ENCODE measurements at places on chromosomes 7 and 10.

- no peak for DNase-seq
Observed at GRCh38 chr10:6119962-6120361, 31.1 kb downstream of the RBM17 start.

DNA sequence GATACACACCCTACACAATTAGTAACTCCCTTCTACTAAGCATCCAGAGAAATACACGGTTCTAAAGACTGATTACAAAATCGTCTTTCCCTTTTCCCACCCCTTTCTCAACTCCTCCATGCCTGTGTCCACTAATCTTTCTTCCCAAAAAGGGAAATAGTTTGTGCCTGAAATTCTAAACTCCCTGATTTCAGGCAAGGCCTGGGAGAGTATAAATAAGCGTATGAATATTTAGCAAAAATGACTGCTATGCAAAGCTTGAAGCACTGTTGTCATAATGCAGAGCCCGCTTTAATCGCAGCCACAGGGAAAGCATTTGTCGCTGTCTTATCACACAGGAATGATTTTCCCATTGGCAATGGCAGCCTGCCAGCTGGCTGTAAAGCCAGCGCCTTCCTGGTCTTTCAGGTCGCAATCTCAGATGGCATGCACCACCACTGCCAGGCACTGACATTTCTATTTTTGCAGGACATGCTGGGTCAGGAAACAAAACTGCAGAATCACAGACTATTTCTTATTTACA, 142.9 kb upstream of the PCGF5 start:
- DNase-seq = no peak

- no peak for DNase-seq
Observed at GRCh38 chr7:103981003-103981423, 8.4 kb downstream of the RELN start.

GRCh38 chr7:118870187-118870586, 645.7 kb downstream of the ANKRD7 start:
- no peak for DNase-seq

- no peak for DNase-seq
Observed at GRCh38 chr7:159033956-159034355, 110.7 kb downstream of the VIPR2 start.

DNA sequence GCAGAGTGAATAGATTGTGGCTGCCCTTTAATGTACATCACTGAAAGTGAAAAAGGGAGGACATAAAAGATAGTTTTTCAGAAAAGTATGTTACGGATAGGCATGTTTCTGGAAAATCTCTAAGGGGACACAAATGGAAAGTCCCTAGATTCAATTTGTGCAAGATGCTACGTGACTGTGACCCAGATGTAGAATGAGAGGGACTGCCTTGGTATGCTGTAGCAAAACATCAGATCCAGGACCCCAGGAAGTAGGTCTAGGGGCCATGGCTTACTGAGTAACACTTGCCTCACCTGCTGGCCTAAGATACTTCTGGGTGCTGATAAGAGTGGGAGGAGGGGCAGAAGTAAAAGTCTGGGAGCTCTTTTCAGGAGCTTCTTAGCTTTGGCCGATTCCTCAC, 191.2 kb upstream of the PHYHIPL start:
- no peak for DNase-seq

GRCh38 chr10:124232686-124233545, 139.5 kb upstream of the CHST15 start:
- DNase-seq = no peak

- DNase-seq = no peak
Observed at GRCh38 chr10:26468291-26468690, 30.1 kb downstream of the APBB1IP start.

DNA sequence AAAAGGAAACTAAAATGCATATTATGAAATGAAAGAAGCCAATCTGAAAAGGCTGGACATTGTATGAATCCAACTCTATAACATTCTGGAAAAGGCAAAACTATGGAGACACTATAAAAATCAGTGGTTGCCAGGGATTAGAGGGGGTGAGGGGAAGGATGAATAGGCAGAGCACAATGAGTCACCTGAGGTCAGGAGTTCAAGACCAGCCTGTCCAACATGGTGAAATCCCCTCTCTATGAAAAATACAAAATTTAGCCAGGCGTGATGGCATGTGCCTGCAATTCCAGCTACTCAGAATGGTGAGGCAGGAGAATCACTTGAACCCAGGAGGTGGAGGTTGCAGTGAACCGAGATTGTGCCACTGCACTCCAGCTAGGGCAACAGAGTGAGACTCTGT, 324.8 kb upstream of the PHYHIPL start:
- no peak for DNase-seq

DNA sequence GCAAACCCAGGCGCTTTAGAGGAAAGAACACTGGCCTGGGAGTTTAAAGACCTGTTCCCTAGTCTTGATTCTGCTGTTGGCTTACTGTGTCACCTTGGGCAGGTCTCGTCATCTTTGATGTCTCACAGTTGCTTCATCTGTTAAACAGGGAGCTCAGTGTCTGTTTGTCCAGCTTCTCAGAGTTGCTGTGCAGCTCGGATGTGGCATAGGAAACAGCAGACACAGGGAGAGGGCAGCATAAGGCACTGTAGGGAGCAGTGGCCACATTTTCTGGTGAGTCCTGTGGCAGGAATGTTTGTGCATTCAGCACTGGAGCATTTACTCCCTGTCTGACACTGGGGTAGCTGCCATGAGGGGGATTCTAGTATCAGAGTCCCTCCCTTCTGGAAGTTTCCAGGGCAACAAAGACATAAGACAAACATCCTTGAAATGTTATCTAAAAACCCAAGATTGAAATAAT, 2.0 kb downstream of the REPIN1 start:
- no peak for DNase-seq

- no peak for DNase-seq
Observed at GRCh38 chr10:51964630-51965029, 265.2 kb upstream of the CSTF2T start.

- DNase-seq = peak; percentile 17
Observed at GRCh38 chr10:117217196-117217761, 20.0 kb downstream of the KCNK18 start.

DNA sequence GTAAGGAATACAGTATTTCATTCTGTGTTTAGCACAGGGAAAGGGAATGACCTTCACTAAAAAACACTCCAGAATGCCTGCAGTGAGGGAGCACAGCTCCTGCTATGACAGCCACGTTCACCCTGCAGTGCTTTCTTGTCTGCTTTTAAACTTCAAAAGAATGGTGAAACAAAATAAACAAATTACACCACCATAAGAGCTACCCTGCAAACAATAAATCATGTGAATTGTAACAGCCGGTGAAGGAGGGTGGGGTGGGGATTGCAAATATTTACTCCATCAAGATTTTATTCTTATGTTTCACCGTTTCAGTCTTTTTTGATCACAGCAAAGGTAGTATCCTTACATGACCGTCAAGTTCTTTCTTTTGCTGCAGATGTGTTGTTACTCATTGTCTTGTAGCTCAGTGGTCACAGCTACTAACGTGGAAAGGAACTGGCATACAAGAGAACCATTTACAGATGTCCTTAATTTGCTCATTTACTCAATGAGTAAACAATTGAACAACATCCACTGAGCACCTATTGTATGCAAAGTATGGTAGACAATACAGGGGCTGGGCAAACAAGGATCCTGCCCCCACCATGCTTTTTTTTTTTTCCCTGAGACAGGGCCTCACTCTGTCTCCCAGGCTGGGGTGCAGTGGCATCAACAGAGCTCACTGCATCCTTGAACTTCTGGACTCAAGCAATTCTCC, 4.1 kb upstream of the CHN2 start:
- DNase-seq = no peak

DNA sequence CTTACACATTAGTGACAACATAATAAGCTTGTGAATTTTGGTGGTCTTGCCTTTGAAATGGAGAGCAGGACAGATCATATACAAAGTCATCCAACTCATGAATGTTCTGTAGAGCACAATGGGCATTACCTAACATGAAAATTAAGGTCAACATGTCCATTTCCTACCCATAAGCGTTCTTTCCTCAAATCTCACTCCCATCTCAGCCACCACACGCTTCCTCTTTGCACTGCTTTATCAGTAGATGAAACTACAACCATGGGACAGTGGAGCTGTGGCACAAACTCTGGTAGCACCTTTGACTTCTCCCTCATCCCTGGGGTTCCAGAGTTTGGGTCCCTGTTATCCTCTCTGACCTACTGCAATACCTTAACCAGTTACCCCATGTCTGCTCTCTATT, 2.2 kb downstream of the PON2 start:
- no peak for DNase-seq

DNA sequence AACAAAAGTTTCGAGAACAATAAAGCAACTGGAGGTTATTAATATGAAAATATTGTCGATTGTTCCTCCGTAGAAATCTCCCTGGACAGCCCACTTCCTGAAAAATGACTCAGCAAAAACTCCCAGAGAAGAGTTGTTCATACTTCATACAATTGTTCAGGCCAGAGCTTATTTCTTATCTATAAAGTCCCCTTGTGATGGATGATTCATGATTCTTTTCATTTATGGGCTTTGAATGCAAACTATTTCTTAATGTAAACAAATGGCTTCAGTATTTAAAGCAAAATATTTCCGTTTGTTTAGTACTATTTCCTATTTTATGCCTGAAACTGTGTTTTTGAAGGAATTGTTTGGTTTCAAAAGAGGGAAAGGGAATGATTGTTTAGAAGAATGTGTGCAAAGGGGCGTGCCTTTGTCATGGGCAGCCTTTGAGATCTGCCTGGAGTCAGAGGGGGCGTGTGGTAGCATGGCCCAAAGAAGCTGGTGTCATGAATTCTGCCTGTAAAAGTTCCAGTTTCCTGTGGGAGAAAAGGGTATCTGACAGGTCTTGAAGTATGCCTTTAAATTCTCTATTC, 26.2 kb upstream of the EXOC6 start:
- DNase-seq = no peak

GRCh38 chr10:454860-455259, 234.6 kb downstream of the DIP2C start:
- no peak for DNase-seq

DNA sequence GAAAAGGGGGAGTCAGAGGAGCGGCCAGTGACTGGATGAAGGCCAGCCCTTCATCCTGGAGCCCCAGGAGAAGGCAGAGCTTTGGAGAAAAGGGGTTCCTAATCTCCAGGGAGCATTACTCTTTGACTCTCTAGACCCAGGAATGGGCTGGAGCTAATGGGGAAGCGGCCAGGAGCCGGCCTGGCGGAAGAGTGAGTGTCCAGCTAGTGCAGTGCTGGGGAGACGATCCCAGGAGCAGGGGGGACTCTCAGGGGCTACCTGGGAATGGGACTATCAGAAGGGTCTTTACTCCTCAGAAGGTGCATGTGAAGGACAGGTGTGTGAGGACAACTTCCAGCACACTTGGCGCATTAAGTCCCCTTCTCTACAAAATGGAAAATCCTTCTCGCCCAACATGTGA, 2.4 kb upstream of the PAX2 start:
- DNase-seq = no peak

GRCh38 chr7:100965723-100966541, 3.4 kb upstream of the MUC12 start:
- DNase-seq = peak; percentile 52

DNA sequence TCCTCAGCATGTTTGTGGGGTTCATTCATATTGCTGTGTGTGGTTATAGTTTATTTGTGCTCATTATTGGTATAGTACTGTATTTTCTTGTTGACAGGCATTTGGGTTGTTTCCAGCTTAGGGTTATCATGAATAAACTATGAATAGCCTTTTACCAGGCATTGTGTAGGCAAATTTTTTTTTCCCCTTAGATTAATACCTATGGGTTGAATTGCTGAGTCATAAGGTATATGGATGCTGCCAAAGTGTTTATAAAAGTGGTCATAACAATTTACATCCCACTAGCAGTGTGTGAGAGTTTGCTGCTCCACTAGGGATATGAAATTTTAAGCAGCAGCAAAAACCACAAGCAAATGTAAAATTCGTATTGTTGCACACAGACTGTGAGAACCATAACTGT, 175.0 kb downstream of the PLPP4 start:
- DNase-seq = no peak

DNA sequence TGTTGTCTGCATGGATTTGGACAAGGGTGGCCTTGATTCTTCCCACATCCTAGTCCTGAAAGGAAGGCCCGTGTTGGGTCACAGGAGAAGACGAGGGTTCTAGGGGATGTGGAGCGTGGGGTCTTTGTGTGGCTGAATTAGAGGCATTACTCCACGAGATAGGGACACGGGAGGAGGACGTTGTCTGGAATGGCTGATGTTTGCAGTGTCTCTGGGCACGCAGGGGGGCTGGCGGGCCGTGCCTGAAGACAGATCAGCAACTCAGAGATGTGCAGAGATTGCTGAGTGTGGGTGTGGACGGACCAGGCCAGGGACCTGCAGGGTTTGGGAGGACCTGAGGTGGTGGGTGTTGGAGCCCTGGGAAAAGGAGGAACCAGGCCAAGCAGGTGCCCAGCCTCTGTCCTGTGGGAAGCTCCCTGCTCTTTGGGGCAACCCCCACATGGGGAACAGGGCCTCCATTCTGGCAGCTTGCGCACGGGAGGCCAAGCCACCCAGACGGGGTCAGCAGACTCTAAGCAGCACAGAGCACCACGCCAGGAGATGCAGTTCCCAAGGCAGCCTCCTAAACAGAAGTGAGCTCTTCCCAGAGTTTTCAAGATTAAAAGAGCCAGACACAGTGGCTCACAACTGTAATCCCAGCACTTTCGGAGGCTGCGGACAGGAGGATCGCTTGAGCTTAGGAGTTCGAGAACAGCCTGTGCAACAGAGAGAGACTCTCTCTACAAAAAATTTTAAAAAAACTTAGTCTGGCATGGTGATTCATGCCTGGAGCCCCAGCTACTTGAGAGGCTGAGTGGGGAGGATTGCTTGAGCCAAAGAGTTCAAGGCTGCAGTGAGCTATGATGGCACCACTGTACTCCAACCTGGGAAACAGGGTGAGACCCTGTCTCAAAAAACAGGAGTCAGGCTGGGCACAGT, 71.0 kb upstream of the GTF2I start:
- no peak for DNase-seq

DNA sequence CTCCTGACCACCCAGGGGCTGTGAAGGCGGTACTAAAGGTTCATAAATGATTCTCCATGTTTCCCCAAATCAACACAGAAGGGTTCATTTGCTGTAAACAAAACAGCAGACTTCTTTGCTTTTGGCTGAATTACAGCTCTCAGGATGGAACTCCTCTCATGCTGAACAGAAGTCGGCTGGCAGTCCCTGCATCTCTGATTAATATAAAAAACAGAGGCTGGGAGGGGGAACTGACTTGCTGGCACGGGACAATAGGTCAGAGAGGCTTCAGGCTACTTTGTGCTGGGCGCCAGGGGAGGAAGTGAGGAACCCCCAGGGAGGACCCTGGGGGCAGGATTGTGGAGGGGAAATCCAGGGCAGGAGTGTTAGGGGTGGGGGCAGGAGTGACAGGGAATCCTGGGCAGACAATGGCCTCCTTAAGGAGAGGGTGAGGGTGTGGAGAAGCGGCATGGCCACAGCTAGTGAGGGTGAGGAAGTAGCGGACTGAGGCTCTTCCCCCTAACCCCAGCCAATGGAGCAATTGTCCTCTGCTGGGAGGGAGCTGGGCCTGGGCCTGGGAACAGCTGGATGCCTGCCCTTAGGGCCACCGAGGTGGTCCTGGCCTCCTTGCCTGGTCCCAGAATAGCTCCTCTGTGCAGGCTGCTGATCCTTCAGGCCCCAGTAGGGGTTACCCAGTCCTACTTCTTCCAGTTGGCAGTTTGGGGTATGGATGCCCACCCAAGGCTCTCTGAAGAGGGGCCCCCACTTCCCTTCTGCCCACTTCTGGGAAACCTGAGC, 9.2 kb upstream of the SFRP5 start:
- DNase-seq = no peak
